AG09309 (cell line): ENCODE measurements at places on chromosomes 11 and 22.

DNA sequence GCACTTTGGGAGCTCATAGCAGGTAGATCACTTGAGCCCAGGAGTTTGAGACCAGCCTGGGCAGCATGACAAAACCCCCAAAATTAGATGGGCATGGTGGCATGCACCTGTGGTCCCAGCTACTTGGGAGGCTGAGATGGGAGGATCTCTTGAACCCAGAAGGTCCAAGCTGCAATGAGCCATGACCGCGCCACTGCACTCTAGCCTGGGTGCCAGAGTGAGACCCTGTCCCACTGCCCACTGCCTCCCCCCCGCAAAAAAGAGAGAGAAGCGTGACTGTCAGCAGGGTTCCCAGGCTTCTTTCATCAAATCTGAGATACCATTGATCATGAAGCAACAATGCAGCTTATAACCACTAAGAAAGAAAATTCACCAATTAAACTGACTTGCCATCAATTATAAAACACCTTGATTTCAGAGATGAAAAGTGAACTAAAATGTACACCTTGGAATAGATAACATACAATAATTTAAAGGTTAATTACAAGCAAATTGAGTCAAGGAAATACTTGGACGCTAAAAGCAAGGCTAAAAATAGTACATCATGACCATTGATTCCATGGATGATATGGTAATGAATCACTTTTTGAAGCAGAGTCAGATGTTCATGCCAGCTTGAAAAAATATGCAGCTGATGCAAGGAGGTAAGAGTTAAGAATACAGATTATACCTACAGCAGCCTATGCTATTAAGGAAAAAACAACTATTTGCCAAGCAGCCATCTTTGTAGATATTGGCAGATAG lies 90.8 kb upstream of the ALKBH3 start:
- peak; percentile 42 for DNase-seq

- no peak for DNase-seq
These were observed 11.5 kb upstream of the GLYAT start for GRCh38 chr11:58742981-58743880.

DNA sequence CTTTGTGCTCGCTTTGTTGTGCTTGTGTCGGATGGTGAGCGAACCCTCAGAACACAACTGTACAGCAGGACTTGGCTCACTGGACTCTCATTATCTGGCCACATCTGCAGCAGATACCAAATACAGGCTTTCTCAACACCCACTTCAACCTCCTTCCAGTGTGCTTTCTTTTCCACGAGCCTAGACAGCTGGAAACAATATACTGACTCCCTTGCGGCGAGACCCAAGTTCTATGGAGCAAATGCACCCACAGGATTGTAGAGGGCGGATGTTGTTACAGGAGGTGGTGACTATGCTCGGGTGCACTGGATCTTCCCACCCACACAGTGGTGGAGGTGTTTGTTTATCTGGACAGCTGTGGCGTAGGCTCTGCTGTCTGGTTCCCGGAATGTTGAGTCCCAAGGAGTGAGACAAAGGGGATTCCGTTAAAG lies 204.3 kb downstream of the TENM4 start:
- DNase-seq, result peak; percentile 91

DNA sequence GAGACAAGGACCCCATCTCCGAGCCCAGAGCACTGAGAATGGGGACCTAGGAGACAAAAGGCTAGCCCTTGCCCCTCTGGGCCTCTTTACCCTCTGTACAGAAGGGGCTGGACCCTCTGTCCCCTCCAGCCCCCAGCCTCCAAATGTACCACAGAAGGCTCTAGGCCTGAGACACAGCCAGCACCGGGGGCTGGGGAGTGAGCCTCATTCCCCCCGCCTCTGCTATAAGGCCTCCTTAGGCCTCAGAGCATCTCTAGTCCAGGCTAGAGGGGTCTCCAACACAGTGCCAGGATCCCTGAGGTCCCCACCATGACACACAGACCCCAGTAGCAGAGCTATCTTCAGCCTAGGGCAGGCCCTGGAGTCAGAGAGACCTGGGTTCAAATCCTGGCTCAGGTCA lies 4.8 kb downstream of the SMTN start:
- no peak for DNase-seq

- no peak for DNase-seq
These were observed 130.9 kb downstream of the KIF18A start for GRCh38 chr11:27977031-27977430.

DNA sequence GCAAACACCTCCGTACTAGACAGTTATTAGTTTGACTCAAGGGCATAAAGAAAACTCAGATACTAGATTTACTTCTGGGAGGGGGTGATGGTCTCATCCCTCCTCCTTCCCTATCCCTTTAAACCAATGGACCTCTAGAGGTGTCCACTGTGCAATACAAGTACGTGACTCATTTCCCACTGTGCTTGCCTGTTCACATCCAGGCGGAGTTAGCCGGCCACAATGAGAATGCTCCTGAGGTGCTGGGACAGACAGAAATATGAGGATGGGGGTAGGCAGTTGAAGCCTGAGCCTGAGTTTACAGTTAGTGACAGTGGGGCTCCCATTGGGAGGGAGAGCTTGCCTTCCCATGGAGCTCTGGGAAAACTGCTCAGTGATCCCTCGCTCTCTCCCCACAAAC lies 8.4 kb upstream of the PMM1 start:
- DNase-seq, result no peak

DNA sequence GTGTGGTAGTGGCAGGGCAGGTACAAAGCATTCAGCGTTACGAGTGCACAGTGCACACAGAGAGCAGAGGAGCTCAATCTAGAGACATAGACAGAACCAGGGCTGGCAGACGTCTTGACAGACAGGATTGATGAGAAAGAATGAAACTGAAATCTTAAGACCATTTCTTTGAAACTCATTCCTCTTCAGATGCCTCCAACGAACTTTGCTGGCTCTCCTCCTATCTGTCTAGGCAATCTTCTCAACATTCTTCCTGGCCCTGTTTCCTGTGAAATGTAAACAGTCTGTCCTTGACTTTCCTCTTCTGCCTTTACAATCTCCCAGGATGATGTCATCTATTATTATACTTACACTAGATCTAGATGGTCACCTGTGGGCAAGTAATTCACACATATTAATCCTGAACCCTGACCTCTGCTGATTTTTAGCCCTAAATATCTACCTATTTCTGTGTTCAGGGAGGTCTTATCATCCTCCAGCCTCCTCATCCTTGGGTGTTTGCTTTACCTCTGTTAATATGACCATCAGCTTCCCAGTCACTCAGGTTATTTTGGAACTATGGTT lies 119.5 kb downstream of the ENTHD1 start:
- no peak for DNase-seq

- no peak for DNase-seq
These were observed 10.6 kb downstream of the MTFP1 start for GRCh38 chr22:30436196-30436595.

DNA sequence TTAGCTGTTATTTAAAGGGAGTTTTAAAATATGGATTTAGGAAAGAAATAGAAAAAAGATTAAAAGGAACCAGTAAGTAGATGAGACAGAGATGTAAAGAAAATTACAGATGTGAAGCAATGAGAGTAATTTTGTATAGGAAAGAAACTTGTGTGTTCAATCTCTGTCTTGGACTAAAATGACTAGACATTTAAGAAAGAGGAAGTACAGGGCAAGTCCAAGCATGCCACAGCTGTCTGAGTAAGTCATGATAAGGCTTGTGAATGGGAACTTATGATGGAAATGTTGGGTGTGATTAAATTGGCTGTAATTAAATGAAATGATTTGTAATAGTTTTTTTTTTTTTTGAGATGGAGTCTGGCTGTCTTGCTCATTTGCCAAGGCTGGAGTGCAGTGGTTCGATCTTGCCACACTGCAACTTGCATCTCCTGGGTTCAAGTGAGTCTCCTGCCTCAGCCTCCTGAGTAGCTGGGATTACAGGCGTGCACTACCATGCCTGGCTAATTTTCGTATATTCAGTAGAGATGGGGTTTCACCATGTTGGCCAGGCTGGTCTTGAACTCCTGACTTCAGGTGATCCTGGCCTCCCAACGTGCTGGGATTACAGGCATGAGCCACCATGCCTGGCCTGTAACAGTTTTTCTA lies 5.9 kb upstream of the ACY3 start:
- DNase-seq, result no peak

DNA sequence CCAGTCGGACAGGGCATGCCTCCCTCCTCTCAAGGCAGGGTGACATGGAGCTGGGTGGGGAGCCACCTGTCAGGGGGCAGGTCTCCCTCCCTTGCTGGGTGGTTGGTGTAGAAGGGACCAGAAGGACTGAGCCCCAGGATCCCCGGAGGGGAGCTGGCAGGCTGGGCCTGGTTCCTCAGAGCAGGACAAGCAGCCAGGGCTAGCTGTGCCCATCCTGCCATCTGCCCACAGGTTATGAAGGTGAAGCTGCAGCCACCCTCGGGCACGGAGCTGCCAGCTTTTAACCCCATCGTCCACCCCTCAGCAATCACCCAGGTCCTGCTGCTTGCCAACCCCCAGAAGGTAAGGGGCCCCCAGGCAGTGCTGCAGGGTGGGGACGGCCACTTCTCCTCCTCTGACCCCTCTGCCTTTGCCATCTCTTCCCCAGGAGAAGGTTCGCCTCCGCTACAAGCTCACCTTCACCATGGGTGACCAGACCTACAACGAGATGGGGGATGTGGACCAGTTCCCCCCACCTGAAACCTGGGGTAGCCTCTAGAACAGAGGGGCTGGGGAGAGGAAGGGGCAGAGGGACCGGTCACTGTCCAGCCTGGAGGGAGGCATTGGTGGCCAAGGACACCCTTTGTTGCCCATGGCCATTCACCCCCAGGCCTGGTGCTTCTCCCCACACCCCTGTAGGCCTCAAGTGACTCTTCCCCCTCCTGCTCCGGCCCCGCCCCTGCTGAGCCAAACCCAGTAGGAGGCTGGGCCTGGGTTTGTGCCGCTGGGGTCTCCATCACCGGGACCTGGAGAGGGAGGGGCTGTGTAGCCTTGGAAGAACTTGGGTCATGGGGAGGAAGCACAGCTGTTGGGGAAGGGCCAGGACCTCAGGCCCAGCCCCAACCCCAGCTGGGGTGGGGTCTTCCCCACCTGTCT lies 7.0 kb upstream of the SH3BP1 start:
- DNase-seq, result no peak

DNA sequence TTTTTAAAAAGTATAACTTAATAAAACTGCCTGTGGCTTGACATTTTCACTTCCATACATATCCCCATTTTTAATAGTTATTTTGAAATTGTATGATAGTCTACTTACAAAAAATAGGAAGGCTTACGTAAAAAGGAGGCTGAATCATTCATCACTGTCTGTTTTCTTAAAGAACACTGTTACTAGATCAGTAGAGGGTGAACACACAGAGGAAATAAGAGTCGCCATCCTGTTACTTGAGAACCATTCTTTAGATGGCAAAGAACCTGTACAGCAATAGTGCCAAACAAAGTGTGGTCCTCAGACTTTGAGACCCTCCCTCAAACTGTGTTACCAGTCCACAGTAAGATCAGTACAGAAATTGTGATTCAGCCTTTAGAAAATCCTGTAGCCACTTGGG lies 180.7 kb downstream of the PGR start:
- DNase-seq, result no peak

DNA sequence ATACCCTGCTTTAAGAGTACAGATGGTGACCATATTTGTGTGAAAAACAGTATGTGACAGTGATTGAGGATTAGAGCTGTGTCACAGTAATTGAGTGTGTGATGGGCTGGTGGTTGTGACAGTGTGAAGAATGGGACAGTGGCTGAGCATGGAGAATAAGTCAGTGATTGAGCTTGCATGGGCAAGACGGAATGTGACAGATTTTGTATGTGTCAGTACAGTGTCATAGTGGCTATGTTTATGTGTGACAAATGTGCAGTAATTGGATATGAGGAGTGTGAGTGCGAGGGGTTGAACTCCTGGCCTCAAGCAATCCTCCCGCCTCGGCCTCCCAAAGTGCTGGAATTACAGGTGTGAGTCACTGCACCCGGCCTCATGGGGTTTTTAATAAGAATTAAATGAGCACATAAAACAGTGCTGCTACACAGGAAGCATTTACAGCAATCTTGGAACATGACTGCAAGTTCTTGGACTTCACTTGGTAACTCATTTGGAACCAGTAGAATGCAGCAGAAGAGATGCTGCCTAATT lies 583 bp upstream of the RRAS2 start:
- no peak for DNase-seq

DNA sequence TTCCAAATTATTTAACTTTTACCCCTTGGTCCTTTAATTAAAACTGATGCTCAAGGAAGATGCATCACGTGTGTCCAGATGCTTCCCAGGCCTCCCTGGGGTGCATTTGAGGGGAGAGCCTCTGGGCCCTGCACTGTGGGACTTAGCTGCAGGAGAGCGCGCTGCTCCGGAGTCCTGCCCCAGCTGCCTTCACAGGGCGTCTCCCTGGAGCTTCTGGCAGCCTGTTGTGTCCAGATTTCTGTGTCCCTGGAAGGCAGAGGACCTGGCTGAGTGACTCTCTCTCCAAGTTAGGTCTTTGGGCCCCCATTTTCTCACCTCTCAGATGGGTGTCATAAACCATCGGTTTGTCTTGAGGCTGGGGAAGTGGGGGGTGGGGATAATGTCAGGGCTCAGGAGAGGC lies 3.0 kb downstream of the ARHGAP8 start:
- DNase-seq, result no peak

DNA sequence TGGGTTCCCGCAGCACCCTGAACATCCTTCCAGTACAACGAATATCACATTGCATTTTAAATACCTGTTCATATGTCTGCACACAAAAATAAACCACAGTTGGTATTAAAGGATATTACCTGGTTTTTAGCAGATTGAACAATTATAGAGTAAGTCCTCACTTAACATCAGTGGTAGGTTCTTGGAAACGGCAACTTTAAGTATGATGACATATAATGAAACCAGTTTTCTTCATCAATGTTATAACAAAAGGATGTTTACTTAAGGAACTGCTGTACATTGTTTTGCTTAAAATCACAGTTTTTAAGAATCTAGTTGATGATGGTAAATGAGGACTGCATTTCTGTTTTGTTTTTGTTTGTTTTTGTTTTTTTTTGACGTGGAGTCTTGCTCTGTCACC lies 28.0 kb downstream of the TRIM66 start:
- no peak for DNase-seq

DNA sequence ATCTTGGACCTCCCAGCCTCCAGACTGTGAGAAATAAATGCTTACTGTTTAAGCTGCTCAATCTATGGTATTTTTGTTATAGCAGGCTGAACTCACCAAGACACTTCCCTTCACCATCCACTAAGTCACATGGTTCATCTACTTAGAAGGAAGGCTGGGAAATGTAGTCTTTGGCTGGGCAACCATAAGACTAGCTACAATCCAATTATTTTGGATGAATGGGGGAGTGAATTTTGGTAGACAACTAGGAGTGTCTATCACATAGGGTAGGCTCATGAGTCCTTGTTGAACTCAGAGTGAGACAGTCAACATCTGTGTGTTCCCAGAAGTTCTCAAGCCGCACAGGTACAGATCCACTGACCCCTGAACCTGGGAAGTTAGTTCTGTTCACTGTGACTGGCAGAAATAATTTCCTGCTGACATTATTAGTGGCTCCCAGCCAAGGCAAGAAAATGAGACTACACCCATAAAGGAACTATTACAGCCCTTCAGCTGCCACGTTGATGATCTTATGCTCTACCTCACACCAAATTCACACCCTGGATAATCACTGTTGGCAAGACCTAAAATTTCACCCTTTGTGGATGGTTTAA lies 3.1 kb upstream of the SLC35C1 start:
- DNase-seq, result no peak
